ENCODE measurements at places on chromosomes 7 and 10.

GRCh38 chr7:50728184-50728583 lies 54.5 kb downstream of the GRB10 start:
- DNase-seq: no peak

DNA sequence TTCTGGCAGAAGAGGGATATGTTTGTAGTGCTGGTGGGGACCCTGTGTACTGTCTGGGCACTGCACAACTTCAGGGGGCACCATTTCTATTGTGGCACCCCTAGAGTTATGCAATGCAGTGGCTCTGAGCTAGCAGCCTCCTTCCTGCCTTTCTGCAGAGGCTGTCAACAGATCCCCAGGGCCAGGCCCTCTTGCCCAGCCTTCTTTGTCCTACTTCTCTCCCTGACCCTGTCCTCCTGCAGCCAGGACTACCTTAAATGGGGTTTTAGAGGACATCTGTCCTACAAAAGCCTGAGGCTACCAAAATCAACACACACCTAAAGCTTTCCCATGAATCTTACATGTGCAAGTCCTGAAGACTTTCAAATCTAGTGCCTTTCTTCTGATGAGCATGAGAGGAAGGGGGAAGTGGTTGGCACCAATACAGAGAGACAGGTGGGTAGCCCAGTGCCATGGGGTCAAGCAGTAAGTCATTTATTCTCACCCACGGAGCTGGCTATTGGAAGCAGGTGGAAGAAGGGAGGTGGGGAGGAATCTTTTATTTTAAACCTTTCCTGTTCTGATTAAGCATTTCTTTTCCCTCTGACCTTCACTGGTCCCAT lies 2.4 kb downstream of the SPOCK2 start:
- DNase-seq: no peak

DNA sequence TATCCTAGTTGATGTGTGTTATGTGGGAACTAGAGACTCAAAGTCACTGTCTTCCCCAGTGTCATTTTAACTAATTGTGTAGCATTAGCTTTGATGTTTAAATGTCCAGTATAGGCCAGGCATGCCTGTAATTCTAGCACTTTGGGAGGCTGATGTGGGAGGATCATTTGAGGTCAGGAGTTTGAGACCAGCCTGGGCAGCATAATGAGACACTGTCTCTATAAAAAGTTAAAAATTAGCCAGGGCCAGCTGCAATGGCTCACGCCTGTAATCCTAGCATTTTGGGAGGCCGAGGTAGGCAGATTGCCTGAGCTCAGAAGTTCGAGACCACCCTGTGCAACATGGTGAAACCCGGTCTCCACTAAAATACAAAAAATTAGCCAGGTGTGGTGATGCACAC lies 24.4 kb downstream of the DDX50 start:
- DNase-seq: no peak

GRCh38 chr10:132885451-132886210 lies 56.7 kb downstream of the CFAP46 start:
- DNase-seq: no peak

GRCh38 chr10:52756966-52757365 lies 15.6 kb downstream of the MBL2 start:
- no peak for DNase-seq

DNA sequence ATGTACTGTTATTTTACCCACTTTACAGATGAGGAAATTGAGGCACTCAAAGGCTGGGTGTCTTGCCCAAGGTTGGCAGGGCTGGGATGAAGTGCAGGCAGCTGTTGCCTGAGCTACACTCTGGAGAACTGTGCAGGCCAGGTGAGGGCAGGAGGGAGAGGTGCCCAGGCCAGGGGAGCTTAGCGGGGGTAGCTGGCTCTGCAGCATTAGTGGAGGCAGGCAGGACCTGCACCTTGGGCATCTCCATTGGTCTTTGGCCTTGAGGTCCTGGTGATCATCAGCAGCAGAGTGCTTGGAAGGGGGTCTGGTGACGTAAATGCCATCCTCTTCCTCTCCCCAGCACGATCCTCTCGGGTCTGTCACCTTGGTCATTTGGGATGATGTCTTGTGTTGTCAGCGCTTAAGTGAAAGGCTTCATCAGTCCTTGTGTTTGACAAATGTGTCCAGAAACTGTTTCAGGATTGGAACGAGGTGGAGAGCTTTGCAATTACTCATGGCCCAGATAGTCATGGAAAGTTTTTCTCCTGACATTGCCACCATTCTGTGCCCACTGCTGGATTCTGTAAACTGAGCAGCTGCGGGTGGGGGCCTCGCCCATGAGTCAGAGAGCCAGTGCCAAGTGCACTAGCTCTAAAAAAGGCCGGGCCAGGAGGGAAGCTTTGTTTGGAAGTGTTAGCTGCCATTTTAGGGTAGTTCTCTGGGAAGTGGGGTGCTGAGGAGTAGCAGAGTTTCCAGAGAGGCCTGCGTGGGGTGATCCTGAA lies 47.6 kb downstream of the TSPAN15 start:
- DNase-seq: no peak

- no peak for DNase-seq
Measured at GRCh38 chr10:79413196-79413595, 32.2 kb downstream of the ZCCHC24 start.

DNA sequence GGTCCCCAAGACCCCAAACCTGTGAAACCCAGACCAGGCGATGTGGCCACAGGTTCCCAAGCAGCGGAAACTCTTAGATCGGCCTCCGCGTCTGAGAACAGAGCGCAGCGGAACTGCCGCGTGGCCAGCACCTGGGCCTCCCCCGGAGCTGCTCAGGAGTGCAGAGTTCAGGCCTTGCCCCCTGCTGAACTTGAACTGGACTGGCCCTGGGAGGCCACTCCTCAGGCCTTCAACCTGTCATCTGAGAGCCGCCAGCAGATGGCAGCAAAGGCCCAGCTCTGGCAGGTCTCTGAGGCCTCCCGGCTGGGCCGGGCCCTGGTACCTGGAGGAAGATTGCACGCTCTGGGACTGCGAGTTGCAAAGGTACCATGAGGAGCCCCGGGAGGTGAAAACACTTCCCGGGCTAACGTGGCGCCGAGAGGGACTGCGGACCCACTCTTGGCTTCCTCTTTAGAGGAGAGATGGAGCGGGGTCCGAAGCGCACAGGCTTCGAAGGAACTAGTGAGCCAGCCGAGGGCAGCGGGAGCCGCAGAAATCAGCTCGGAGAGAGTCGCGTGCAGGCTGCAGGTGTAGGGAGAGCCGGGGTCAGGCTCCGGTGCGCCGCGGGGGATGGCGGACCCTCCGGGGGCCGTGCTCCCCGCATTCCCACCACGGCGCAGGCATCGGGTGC lies 89.2 kb downstream of the PAXIP1 start:
- peak; percentile 92 for DNase-seq

DNA sequence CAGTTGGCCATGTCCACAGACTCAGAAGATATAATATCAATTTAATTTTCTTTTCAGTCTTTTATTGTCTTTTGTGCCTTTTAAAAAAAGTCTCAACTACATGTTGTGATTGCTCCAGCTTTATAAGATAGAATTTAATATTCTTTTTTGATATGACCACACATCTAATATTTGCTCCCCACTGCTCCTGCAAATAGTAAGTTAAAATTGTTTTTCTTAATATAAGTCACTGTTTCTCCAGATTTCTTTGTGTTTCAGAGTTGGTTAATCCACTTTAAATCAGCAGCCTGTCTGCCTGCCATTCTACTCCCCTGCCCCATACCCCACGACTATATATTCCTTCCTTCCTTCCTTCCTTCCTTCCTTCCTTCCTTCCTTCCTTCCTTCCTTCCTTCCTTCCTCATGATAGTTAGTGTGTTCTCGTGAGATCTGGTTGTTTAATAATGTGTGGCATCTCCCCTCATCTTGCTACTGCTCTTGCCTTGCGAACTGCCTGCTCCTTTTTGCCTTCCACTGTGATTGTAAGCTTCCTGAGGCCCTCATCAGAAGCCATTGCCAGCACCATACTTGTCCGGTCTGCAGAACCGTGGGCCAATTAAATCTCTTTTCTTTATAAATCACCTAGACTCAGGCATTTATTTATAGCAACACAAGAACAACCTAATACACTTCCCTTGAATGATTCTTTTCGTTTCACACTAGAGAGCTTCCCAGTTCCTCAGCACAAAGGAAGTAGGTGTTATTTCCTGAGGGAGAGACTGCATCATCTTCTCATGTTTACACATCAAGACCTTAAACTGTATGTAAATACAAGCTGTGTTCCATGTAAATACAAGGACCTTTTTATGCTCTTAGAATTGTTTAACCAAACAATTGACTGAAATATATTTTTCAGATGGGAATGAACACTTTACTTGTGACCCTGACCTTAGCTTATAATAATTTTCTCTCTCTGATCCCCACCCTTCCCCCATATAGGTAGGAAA lies 24.5 kb downstream of the TAS2R16 start:
- no peak for DNase-seq

DNA sequence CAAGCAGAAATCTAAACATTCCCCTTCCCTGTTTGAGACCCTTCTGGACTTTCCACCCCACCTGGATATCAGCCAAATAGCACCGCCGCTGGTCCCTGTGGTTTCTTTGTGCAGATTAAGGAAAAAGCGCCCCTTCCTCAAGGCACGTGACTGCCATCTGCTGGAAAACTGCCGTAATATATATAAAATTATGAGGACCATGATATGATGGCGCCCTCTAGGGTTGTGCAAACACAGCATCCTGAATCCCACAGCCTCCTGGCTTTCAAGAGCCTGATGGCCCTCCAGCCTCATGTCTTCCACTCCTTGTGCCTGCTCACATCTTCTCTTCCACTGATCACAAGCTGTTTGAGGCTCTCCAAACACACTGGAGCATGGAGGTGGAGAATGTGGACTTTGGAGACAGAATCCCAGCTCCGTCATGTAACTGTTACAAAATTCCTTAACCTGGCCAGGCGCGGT lies 121.3 kb downstream of the MYL10 start:
- peak; percentile 33 for DNase-seq

DNA sequence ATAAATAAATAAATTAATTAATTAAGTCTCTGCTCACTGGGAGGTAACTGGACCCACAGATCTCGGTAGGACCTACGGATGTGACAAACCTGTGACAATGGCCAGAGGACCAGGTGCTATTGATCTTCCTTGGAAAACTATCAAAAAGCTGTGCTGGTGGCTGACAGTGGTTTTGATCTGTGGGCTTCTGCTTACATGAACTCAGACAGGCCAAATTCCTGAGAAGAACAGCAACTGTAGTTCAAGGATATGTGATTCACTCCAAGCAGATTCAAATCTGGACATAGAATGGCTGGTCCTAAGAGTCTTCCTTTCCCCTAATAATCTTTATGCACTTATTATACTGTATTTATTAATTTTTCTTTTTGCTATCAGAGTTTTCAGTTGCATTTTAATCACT lies 80.0 kb downstream of the ATXN7L1 start:
- no peak for DNase-seq

GRCh38 chr7:17651341-17651740 lies 289.0 kb downstream of the SNX13 start:
- DNase-seq: no peak

DNA sequence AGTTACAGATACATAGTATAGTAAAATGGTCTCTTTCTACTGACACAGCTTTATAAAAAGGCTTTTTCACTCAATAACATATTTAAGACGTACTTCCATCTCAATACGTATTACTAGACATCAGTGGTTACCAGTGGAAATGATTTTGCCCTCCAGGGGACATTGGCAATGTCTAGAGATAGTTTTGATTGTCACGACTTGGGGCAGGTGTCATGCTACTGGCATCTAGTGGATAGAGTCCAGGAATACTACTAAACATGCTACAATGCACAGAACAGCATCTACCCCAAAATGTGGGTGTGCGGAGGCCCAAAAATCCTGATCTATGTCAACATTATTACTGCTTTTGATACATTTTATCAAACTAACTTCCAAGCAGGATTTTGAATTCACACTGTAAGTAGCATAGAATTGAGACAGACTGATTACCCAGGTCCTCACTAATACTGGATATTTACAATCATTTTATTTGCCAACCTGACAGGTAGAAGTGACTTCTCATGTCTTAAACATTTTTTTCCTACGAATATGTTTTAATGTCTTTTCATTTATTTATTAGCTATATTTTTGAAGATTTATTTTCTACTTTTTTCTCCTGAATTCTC lies 53.8 kb downstream of the HGF start:
- no peak for DNase-seq
